Left lobe of liver (tissue), 2 donors: ENCODE measurements at places on chromosomes 4 and X.

DNA sequence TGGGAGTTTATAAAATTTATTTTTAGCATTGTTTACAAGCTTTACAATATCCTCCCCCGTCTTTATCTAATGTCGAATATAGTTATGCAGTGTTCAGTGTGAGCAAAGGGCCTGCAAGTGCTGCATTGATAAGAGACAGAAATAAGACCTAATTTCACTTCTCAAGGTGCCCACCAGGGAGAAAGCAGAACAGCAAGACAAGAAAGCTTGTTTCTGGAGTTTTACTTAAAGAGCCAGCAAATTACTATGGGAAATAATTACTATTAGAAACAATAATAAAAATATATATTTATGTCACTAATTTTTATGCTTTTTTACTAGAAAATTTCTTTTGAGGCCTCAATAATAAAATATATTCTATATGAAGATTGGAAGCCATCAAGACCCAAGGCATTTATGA, 2677.7 kb downstream of the ARAP2 start:
- no peak for DNase-seq

DNA sequence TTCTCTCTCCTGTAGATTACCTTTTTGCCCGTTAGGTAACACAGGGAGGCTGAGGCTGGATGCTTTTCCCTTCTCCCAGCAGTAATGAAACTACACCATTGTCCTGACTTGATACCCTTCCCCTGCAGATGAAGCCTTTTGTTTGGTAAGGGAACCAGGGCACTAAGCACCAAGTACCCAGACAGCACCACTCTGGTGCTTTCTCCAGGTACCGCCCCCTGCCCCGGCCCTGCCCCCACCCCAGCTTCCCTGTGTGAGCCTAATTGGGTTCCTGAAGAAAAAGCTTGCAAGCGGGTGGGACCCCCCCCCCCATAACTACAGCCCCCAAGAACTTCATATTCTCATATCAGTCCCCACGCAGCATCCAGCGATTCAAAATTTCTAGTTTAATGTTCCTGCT, 79.8 kb downstream of the JADE3 start:
- no peak for DNase-seq

GRCh38 chrX:66200855-66201795, 37.1 kb downstream of the HEPH start:
- DNase-seq, result no peak

- DNase-seq, result no peak
Observed at GRCh38 chr4:2820216-2820982, 23.2 kb upstream of the ADD1 start.

GRCh38 chr4:145822581-145822980, 116.0 kb downstream of the ZNF827 start:
- no peak for DNase-seq

GRCh38 chrX:2395261-2395992, 105.3 kb downstream of the DHRSX start:
- DNase-seq, result no peak
